ENCODE measurements at places on chromosomes 7 and 10.

DNA sequence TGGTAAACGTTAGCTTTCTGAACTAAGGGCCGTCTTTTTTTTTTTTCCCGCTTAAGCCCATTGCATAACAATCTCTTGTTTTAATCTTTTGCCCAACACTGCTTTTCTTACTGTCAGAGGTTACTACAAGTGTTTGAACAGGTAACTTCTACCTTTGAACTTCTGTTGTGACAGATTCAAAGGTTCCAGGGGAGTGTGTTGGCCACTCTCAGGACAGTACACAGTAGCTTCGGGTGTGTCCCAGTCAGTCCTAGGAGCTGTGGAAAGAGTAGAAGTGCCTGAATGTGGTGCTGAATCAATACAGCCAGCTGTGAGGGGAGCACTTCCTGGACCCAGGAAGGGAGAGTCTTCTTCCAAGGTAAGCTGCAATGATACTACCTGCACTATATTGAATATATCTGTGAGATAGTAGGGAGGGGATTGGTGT, at the start of gene ACSL5:
TSS of gene ACSL5 (plus strand) at position 205 of the 427 bp plus-strand sequence. CDS start 20,831 bp downstream, outside the sequence.
- DNase-seq, result no peak

DNA sequence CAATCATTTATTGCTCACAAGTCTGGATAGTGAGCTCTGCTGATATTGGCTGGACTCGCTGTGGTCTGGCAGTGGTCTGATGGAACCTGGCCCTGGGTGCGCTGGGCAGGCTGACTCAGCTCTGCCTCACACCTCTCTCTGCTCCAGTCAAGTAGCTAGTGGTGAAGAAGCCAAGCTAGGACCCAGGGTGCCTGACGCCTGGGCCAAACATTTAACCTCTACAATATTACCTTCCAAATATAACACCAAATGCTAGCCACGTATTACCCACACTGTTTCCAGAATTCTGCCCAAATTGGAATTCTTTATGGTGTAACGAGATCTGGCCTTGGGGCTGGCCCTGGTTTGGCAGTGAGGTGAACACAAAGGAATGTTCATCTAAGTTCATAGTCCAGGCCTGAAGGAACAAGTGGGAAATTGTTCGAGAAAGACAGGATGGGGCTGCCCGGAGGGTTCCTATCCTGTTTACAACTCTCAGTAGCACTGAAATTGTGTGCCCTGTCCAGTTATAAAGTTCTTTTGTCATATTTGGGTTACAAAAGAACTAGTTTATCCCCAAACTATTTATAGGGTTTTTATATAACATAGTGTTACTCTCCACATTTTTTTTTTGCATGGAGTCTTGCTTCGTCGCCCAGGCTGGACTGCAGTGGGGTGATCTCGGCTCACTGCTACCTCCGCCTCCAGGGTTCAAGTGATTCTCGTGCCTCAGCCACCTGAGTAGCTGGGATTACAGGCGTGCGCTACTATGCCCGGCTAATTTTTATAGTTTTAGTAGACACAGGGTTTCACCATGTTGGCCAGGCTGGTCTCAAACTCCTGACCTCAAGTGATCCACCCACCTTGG, 16.3 kb downstream of the OR2AE1 start:
- no peak for DNase-seq

DNA sequence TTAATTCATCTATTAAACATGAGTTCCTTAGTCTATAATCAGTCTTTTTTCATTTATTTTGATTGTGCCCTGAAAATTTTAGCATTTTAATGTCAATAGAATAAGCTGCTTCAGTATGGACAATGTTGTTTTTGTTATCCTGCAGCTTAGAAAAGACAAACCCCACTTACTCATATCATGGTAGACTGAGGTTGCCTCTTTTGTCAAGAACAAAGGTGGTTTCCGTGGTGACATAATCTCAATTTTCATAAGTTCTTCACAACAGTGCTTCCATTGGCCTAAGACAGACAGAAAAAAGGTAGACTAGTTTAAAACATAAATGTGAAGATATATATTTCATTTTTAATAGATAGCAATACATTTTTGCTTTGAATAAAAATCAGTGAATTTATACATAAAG, 69.1 kb downstream of the RTKN2 start:
- DNase-seq, result no peak

GRCh38 chr7:68756986-68757495, 841.2 kb upstream of the AUTS2 start:
- no peak for DNase-seq

DNA sequence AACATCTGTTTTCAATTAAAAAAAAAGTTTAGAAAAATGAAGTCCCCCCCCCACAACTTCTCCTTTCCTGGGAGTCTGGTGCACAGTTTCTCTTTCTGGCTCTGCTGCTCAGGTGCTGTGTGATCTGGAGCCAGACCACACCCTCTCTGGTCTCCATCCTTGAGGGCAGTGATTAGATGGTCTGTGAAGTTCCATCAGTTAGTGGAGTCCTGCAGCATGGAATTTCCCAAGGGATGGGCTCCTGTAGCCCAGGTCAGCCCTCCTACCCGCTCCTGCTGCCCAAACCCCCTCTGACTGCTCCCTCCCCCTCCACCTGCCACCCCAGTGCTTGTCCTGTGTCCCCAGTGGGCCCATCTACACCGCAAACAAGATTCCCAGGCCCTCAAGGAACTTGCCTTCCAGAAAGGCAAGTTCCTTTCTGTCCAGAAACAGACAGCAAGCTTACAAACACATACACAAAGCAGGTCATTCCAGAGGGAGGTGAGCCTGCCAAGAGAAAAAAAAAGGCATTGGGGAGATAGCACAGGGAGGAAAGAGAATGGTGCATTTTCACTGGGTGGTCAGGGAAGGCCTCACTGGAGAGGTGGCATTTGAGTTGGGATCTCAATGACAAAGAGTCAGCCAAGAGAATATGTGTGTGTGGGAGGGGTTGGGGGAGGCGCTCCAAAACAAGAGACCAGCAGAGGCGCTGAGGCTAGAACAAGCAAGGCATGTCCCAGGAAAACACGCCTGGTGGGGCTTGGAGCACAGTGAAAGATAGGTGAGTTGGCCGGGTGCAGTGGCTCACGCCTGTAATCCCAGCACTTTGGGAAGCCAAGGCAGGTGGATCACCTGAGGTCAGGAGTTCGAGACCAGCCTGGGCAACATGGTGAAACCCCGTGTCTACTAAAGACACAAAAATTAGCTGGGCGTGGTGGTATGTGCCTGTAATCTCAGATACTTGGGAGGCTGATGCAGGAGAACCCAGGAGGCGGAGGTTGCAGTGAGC, 49.5 kb upstream of the SLC29A3 start:
- no peak for DNase-seq

DNA sequence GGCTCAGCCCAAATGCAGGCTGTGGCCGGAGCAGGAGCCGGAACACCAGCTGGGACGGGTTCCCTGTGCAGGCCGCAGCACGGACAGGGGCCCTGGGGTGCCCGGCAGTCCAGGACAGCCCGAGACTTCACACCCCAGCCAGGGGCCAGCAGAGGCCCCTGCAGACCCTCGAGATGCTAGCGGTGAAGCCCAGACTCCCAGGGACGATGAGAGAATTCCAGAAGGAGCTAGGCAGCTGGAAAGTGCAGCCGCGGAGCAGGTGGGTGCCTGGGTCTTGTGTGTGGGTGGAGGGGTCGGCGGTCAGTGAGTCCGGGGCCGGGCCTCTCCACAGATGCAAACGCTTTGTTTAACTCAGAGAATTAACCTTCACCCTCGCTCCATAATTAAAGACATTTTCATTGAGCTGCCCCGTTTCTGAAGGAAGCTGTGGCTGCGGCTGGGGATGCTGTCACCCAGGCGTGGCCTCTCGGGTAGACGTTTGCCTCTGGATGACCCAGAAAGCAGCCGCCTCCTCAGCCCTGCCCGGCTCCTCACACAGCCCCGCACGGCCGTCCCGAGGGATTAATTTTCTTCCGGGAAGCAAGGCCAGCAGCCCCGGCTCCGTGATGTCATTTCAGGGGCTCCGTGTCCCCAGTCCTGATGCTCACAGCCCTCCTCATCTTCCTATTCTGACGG, 26.5 kb downstream of the KNDC1 start:
- no peak for DNase-seq

- peak; percentile 76 for DNase-seq
Observed at GRCh38 chr10:62045765-62046521, 144.4 kb downstream of the ARID5B start.

- DNase-seq, result no peak
Observed at GRCh38 chr7:130272381-130273080, 5.9 kb downstream of the CPA2 start.

DNA sequence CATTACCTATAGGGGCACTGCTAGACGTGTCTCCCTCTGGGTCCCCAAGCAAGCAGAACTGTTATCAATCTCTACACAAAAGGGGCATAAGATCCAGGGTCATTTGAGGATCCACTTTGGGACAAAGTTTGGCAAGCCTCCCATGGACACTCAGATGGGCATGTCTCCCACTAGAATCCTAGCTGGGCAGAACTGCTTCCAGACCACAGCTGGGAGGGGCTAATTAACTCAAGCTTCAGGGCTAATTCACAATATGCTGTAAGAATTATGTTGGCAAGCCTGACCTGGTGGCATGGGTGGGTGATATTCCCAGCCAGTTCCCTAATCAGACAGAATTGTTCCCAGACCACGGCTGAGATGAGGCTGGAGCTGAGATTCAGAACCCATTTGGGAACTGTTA, 738.4 kb upstream of the FZD8 start:
- no peak for DNase-seq

DNA sequence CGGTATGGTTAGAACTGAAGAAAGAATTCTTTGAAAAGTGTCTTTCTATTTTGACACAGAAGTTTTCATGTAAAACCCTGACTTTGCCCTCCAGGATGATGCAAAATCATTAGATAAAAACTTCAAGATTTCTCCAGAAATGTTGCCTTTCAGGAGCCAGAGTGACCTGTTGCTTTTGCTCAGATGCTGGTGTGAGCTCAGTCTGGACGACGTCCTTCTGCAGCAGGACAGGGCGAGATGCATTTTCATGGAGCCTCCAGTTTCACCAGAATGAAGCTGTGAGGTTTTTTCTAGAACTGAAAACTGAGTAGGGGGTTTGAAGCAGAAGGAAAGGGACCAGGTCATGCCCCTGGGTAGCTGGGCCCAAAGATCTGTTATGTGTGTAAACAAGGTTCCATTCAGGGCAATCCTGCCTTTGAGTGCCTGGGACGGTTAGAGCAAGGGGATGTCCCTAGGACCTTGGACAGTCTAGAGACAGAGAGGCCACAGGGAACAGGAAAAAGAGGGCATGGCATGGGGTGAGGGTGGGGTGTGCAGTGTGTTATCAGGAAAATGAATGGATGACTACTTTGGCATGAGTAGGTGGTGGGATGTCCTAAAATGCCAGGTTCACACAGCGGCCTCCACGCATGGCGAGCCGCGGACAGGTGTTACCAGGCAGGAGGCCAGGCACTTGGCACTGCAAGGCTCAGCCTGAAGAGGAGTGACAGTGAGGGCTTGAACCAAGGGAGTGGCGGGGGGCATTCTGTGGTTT, 356.3 kb downstream of the CXCL12 start:
- DNase-seq, result no peak

GRCh38 chr10:20396205-20396604, 500.9 kb downstream of the NEBL start:
- DNase-seq, result no peak

GRCh38 chr10:5423771-5424170, 11.4 kb downstream of the NET1 start:
- no peak for DNase-seq

All from CD14-positive monocyte (primary cell).